DMS53 (cell line): ENCODE measurements at places on chromosomes 3 and 15.

DNA sequence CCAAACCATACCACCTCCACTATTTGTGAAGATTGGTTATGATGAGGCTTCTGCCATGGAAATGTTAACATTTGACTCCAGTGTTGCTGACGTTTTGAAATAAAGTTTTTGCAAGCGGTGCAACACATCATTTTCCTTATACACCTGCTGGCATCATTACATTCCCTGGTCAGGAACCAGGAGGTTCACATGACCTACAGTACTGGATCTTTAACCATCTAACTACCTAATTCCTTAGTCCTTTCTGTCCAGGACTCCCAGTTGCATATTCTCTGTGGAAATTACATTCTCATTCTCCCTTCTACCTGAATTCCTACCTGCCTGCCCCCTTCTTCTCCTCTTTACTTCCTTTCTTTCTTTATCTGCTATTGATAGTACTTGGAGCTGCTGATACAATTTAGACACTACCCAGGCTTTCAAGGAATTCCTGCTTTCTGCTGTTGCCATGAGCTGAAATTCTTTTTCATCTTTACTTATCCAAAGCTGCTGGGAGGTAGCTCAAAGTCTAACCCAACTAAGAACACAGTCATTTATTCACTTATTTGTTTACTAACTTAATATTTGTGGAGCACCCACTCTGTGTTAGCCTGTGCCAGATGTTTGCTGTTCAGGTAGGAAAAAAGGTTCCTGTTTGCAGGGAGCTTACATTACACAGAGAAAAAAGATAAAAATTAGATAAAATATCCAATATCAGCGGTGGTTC is 144.2 kb downstream of the EDEM1 start:
- DNase-seq = no peak

DNA sequence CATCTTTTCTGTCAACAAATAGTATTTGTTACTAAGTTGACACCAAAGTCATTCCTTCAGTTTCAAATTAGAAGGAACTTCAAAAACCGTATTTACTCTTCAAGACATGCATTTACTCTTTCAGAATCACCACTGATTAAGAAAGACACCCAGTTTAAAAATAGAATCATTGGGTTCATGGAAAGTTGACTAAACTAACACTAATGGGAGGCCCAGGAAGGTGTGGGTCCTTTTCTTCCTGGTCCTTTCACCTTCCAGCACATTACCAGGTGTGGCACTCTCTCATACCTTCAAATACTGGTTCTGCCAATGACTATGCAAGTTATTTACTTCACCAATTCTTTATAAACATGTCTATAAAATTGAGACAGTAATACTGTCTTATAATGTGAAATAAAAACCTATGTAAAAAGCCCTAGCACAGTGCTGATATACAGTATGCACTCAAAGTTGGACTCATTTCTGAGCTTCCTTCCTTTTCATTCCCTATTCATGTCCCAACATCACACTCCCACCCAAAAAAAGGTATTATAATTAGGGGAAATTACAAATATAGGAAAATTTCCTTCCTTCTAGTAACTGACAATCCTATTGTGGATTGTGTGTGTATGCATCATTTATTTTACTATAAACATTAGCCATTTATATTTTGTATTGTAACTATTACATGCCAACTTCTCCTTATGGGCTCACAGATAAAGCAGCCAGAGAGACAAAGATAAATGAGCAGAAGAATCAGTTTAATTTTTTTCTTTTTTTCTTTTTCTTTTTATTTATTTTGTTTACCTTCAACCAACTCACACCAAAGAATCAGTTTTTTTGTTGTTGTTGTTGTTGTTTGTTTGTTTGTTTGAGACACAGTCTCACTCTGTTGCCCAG is 48.9 kb downstream of the LRRFIP2 start:
- DNase-seq = no peak

DNA sequence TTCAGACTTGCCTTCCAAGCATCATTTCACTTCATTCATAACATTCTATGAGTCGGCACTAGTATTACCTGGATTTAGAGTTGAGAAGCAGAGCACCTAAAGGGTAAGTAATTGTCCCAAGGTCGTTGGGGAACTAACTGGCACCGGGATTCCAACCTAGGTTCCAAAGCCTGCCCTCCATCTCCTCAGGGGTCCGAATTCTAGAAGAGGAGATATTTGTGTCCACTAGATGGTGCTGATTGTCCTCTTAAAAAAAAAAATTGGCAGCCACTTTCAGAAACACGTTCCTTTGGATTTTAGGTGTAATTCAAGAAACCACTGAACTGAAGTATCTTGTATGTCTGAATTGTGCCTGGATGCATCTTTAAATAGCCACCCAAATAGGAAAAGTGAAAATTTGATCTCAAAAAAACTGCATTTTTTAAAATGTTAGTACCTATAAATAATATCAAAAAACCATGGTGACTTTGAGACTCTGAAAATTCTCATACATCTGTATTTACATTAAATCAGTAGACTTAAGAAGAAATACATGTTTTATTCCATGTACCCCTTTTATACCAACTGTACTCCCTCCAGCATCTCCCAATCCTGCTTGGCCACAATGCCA is 3.9 kb upstream of the FSIP1 start:
- DNase-seq = peak; percentile 69

DNA sequence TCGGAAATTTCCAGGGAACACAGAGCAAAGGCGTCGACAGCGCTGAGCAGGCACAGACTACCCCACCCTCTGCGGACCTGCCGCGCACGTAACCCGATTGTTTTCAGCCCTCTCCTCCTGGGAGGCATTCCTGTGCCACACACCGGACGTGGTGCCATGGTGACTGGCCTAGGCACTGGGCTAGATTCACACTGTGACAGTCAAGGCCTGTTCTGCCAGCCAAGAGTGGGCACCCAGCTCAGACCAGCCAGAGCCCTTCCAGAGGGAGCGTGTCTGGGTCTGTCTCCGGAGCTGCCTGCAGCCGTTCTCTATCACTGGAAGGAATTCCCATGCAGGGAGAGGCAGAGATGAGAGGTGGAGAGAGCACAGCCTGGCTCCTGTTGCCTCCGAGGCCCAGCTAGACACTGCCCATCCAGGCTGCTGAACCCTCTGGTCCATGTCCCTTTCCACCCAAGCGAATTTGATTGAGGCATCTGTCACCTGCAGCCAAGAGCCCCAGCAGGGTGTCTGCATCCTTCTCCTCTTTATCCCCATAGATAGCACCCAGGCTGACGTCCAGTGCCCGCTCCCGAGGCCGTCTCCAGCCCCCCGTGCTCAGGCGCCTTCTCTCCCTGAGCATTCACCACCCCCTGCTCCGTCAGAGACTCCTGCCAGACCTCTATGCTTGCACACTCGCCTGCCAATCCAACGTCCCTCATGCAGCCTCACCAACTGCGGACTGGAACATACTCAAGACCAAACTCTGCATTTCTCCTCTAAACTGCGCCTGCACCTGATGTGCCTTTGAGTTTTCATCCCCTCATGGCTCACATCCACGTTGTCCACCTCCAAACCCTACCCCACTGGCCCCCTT is 267.5 kb downstream of the OCA2 start:
- DNase-seq = no peak

GRCh38 chr3:48739955-48740823 is 23.2 kb upstream of the IP6K2 start:
- DNase-seq = peak; percentile 86

GRCh38 chr3:184608209-184608608 is 46.6 kb downstream of the EPHB3 start:
- no peak for DNase-seq

GRCh38 chr15:26985050-26985449 is 14.1 kb downstream of the GABRG3 start:
- DNase-seq = no peak

DNA sequence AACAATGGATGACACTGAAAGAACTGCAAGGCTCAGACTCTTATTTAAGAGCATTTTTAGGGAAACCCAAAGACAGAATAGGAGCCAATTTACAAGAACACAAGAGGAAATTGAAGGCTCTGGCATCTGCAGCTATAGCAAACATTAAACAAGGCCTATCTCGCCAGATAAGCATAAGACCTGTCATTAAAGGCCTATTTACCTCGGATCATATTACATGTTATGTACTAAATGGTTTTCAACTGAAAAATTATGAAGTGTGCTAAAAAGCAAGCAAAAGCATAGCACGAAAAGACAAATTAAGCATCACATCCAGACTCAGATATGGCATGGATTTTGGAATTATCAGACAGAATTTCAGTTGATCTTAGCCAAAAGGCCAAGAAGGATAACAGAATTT is 617.1 kb downstream of the SQOR start:
- peak; percentile 66 for DNase-seq

GRCh38 chr3:16132190-16132589 is 42.3 kb upstream of the GALNT15 start:
- DNase-seq = no peak

GRCh38 chr3:152461460-152461859 is 192.7 kb downstream of the MBNL1 start:
- no peak for DNase-seq

DNA sequence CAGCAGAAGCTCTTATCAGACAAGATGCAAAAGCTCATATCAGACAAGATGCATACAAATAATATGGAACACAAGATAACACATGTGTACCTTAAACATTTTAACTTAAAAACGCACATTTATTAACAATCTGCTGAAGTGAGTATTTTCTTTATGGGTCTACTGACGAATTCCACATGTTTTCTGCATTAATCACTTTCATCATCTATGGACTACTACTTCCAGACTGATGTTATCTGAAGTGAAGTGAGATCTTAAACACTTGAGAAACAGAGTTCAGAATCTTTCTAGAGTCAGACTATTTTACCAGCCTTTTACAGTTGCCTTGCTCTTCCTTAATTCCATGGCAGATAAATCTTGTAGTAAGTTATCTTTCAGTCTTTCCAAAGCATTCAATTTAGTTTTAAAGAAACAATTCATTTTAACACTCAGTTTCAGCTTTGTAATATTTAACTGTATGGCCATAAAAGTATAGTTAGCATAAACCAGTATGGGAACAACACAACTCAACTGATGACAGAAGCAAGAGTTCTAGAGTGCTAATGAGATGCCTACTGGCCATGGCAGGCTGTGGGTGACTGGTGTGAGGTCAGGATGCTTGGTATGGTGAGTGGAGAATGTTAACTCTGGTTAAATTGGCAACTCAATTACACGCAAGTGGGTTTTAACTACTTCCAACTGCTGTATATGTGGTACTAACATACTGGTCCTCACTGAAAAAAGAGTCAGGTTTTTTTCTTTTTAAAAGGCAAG is 9.8 kb downstream of the CMTM6 start:
- DNase-seq = no peak

- no peak for DNase-seq
These were observed 1.8 kb downstream of the TAMM41 start for GRCh38 chr3:11844891-11845290.

GRCh38 chr15:36622197-36622795 is 42.9 kb downstream of the CDIN1 start:
- peak; percentile 2 for DNase-seq

DNA sequence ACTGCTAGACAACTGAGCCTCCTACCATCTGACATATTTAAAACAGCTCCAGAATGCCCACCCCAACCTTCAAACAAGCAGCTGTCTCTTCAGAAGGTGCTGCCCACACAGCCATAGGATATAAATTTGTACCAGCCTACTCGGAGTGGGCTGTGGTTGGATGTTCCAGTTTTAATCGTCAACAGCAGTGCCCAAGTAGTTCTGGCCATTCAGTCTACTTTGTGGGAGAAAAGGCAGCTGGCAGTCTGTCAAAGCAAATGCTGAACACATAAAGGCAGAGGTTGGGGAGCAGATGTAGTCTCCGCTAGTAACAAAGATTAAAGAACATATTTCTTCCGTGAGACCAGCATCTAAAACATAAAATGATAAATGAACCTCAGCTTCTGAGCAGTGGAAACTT is 15.9 kb upstream of the ERC2 start:
- DNase-seq = no peak
